ENCODE measurements at places on chromosomes 16 and 17.

DNA sequence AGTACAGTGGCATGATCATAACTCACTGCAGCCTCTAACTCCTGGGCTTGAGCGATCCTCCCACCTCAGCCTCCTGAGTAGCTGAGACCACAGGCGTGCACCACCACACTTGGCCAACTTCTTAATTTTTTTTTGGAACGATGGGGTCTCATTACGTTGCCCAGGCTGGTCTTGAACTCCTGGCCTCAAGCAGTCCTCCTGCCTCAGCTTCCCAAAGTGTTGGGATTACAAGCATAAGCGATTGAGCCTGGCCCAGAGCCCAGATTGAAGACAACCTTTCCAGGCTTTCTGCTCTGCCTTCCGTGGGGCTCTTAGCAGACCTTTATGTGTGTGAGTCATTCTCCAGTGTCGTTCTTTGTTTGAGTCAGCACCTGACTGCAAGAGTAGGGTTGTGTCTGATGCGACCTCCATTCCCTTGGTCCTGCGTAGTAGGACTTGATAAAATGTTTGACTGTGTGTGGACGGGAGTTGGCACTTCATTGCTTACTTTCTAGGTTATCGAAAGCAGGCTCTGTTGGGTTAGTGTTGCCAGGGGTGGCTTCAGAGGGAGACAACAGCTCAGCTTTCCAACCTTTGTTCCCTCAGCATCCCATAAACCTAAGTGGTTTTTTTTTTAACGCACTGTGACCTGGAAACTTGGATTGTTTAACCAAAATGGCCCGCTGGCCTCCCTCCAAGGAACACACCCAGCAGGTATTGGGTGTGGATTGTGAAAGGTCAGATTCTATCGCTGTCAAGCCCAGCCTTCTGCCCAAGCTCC, 26.4 kb downstream of the EEF2K start:
- DNase-seq: no peak

GRCh38 chr17:57580055-57580739, 164.9 kb downstream of the CCDC182 start:
- no peak for DNase-seq

DNA sequence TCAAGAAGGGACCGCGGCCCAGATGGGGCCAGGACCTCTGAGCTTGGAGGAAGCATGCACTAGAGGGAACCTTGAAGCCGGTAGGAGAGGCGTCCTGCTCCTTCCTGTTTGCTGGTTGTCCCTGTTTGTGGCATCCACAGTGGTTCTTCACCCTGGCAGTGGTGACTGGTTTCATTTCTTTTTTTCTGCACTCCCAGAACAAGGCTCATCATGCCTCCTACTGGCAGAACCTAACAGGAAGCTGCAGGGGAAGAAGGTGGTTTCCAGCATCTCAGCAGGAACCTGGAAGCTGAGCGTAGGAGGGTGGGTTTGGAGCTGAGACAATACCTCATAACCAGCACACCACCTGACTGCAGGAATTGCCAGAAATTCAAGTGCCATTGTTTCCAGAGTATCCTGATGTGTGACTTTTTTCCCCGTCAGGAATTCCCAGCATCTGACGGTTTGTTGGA, 5.8 kb downstream of the TMEM231 start:
- no peak for DNase-seq

DNA sequence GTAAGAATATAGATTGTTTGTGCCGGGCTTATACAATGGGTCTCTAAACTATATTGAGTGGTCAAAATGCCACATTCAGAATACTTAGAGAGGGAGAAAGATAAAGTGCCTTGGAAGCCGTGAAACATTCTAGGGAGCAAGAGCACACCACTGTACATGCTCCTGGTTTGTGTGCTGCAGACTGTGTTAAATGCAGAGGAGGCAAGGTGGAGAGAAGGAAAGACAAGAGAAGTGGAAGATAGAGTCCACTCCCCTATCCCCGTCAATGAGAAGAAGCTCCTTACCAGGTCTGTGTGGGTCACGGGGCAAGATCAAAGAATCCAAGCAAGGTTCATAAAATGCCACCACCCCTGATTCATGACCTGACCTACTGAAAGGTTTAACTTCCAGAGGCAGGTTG, 267.1 kb upstream of the TBX2 start:
- no peak for DNase-seq

- no peak for DNase-seq
Measured at GRCh38 chr17:2222301-2222700, 81.3 kb downstream of the SMG6 start.

DNA sequence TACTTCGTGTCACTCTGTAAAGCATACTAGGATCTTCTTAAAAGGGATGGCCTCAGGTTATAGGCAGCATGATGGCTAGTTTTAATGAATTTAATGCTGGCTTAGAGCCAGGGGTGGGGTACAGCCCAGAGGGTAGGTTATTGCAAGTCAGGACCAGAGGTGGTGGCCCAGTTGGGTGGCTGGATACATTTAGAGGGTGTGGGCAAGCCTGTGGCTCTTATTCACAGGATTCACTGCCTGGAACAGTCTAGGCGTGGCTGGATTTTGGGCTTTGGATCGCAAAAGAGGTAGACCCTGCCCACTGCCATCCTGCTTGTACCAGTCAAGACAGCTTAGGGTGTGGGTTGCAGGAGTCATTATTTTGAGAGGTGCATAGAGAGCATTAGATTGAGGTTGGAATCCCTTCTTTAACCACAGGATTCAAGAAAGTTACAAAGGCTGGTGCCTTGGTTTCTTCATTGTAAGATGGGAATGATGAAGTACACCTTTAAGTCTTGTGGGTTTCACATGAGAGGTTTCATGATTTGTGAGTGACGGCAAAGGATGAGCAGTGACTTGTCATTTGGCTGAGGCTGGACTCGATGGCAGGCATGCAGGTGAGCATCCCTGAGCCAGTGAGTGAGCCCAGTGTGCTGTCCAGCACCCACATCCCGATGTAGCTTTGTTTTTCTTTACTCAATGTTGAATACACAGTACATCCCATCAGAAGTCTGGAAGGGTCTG, 85.2 kb downstream of the KSR1 start:
- peak; percentile 56 for DNase-seq

DNA sequence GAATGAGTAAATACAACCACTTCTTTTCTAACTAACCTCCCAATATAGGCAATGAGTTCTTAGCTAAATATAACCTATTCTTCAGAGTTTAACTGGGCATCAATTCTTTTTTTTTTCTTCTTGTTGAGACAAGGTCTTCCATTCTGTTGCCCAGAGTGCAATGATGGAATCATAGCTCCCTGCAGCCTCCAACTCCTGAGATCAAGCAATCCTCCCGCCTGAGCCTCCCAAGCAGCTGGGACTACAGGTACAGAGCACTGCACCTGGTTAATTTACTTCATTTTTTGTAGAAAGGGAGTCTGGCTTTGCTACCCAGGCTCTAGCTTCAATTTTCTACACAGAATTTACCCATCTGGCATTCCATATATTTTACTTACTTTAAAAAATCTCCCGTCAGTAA, 1.1 kb downstream of the METTL16 start:
- no peak for DNase-seq

- DNase-seq: no peak
Measured at GRCh38 chr17:5797447-5798050, 213.2 kb upstream of the NLRP1 start.

DNA sequence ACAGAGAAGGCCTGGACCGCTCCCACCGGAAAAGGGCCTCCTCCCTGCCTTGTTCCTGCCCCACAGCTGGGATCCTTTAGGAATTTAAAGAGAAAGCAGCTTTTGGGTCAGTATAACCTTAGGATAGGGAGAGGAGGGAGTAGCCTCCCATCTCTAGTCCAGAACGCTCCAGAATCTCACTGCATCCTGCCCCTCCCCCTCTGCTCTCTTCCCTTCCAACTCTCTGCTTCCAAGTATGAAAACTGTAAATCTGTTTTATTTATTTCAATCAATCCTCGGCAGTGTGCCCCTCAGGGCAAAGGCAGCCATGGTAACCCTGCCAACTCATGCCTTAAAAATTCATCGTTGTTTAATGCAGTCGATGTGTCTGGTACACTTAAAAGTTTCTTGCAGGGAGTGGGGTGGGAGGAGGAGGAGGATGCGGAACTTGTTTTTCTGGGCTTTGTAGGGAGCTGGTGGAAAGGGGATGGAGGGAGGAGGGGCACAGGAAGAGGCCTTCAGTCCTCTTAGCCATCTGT, 21.2 kb upstream of the MTSS2 start:
- peak; percentile 90 for DNase-seq

DNA sequence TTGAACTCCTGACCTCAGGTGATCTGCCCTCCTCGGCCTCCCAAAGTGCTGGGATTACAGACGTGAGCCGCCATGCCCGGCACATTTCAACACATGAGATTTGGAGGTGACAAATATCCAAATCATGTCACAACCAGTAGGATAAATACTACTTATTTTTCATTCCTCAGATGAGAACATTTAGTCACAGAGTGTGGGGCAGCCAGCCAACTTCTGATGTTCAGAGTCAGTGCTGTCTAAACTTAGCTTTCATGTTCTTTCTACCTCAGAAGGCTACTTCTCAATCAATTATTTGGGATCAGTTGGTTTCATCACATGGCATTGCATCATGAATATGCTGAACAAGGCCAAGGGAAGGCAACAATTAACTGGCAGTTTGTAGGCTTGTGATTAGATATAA, 134.5 kb downstream of the CDH13 start:
- peak; percentile 78 for DNase-seq

- DNase-seq: no peak
Measured at GRCh38 chr17:34357398-34357797, 1.1 kb downstream of the CCL13 start.

- DNase-seq: peak; percentile 74
Measured at GRCh38 chr17:42518755-42519545, 17.1 kb upstream of the NAGLU start.

GRCh38 chr17:70345061-70345460, 175.7 kb downstream of the KCNJ2 start:
- DNase-seq: no peak

- no peak for DNase-seq
Measured at GRCh38 chr17:50480142-50480764, 1.6 kb downstream of the RSAD1 start.

- no peak for DNase-seq
Measured at GRCh38 chr16:58046054-58046881, 20.7 kb downstream of the MMP15 start.

- peak; percentile 54 for DNase-seq
Measured at GRCh38 chr17:48718761-48719641, 3.3 kb downstream of the PRAC1 start.

Measured in sigmoid colon (tissue), 7 donors.